ENCODE measurements at places on chromosomes 6 and 20.
A peak's percentile ranks its signal among the peaks of the same experiment; 100 is the strongest.

GRCh38 chr6:47512872-47513271 is 35.3 kb downstream of the CD2AP start:
- H3K36me3 ChIP-seq = peaks cover 44% of the 10 kb centered on the region
- peaks cover 6% of the 10 kb centered on the region for H3K4me1 ChIP-seq
- DNase-seq = no peak
- no peaks in the 10 kb centered on the region for H3K27me3 ChIP-seq
- no peak overlapping the region for H3K27ac ChIP-seq

GRCh38 chr6:28603891-28604290 is 78.2 kb downstream of the GPX5 start:
- no peak for DNase-seq
- H3K27me3 ChIP-seq = peaks cover 37% of the 10 kb centered on the region
- no peaks in the 10 kb centered on the region for H3K36me3 ChIP-seq

DNA sequence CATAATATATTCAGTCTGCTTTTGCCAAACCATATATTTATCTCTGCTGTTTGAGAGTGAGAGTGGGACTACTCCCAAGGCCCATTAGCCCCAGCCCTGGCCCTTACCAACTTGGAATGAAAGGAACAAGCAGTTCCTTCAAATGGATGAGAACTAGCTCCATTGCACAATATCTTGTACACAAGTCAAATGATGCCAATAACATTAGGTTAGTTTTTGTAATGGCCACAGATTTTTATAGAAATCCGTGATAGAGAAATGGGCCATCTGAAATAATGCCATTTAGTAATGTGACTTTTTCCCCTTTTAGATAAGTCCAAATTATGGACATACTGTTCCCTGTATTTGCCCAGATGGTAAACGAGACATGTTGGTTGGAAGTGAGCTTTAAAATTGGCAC is 117.0 kb downstream of the MAP3K7 start:
- no peaks in the 10 kb centered on the region for H3K36me3 ChIP-seq
- no peak overlapping the region for H3K4me3 ChIP-seq
- H3K27ac ChIP-seq = peak overlapping the region; percentile 48
- peaks cover 92% of the 10 kb centered on the region for H3K4me1 ChIP-seq
- no peaks in the 10 kb centered on the region for H3K27me3 ChIP-seq
- no peak for DNase-seq

- DNase-seq = no peak
- H3K27ac ChIP-seq = no peak overlapping the region
- no peaks in the 10 kb centered on the region for H3K27me3 ChIP-seq
- H3K4me1 ChIP-seq = peaks cover 15% of the 10 kb centered on the region
- peaks cover 74% of the 10 kb centered on the region for H3K36me3 ChIP-seq
Measured at GRCh38 chr6:3005874-3006273, 6.2 kb downstream of the NQO2 start.

GRCh38 chr6:119109654-119110325 is 31.3 kb upstream of the FAM184A start:
- no peak overlapping the region for H3K27ac ChIP-seq
- no peaks in the 10 kb centered on the region for H3K36me3 ChIP-seq
- H3K4me1 ChIP-seq = peaks cover 18% of the 10 kb centered on the region
- DNase-seq = no peak
- H3K4me3 ChIP-seq = no peak overlapping the region

DNA sequence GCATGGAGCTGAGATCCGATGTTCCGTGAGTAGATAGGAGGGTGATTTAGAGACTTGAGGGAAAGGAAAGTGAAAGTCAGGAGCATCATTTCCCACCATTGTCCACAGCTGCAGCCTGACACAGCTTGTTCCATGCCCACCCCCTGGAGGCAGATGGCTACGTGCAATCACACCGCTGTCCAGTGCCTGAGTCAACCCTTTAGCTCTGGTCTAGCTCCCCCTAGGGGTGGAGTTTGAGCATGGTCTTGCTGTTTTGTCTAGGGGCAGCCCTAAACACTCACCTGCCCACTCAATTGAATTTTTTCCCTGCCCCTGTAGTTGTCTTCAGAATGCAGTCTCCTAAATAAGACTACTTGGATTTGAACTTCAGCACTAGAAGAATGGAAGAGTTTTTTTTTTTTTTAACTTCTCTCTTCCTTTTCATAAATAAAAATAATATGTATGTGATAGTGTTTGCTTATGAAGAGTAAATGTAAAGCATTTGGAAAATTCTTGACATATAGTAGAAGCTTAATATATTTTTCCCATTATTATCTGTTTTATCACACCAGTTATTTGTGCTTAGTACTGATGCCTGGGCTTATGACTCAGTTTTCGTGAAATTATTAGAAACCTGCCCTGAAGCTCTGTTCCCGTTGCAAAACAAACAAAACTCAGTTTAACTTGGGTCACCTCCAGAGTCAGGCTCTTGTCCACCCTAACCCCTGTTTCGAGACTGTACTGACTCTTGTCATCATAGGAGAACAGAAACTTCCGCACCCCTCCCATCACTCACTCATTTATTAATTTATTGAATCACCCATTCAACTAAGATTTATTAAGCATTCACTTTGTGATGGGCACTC is 814.8 kb downstream of the MAFB start:
- no peak overlapping the region for H3K27ac ChIP-seq
- H3K4me1 ChIP-seq = no peaks in the 10 kb centered on the region
- no peaks in the 10 kb centered on the region for H3K27me3 ChIP-seq
- no peaks in the 10 kb centered on the region for H3K36me3 ChIP-seq
- DNase-seq = peak; percentile 9

All from activated T-helper 2 cell treated with anti-CD3 and anti-CD28 coated beads, Interferon-gamma antibody, Interleukin-2, Interleukin-4, amounts not matched to agents 10 μg/mL and 5 μg/mL and 100 μg/mL, durations not matched to agents 14 hours and 24 hours and 36 hours (primary cell).